ENCODE measurements at places on chromosomes 4 and X.

DNA sequence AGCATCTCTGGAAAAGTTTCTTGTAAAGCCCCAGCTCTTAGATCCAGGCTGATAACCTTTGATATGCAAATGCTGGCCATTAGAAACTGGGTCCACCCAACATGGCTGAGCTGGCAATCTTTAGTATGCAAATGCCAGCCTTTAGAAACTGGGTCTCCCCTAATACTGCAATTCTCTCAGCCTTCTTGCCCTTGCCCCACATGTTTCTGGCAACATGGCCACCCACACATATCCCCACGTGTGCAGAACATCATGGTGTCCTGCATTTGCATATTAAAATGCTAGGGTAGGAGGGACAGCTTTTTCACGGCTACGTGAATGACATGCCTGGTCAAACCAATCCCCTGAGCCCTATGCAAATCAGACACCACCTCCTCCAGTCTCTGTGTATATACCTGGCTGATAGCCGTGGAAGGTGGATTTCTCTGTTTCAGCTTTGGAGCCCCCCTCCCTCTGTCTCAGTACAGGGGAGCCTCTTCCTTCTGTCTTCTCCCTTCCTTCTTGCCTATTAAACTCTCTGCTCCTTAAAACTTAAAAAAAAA is 344.0 kb upstream of the NWD2 start:
- no peak for DNase-seq

DNA sequence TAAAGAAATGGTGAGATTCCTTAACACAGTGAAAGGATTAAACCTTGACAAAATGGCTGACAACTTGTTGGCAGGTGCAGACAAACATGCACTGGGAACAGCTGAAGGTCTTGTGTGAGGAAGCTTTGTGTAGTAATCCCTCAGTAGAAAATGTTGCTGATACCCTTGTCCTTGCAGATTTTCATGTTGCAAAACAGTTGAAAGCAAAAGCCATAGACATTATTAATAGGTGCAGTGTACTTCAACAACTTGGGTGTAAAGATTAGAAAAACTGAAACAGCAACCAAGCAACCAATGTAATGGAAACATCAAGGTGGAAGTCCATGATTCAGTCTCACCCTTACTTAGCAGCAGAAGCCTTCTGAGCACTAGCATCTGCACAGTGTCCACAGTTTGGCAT is 29.8 kb downstream of the UGT2B7 start:
- DNase-seq, result no peak

GRCh38 chrX:13662355-13662791 is 9.4 kb downstream of the TCEANC start:
- no peak for DNase-seq

DNA sequence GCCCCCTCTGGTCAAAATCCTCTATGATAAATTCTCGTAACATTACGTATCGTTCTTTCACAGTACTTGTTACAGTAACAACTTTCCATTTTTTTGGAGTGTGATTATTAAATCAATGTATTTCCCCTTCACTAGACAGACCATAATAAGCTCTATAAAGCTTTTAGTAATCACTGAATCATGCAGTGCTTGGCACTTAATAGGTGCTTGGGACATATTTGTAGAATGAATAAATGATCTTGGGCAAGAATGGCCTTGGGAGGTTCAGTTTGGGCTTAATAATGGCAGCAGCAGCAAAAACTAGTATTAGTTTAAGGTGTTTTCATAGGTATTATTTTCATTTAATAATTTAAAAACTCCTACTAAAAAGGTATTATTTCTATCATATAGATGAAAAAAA is 33.4 kb upstream of the SFRP2 start:
- no peak for DNase-seq

GRCh38 chrX:19846995-19847790 is 40.2 kb downstream of the SH3KBP1 start:
- DNase-seq, result no peak

- no peak for DNase-seq
Observed at GRCh38 chr4:128715616-128716015, 93.9 kb upstream of the JADE1 start.

- no peak for DNase-seq
Observed at GRCh38 chr4:15753786-15754185, 24.3 kb upstream of the CD38 start.

DNA sequence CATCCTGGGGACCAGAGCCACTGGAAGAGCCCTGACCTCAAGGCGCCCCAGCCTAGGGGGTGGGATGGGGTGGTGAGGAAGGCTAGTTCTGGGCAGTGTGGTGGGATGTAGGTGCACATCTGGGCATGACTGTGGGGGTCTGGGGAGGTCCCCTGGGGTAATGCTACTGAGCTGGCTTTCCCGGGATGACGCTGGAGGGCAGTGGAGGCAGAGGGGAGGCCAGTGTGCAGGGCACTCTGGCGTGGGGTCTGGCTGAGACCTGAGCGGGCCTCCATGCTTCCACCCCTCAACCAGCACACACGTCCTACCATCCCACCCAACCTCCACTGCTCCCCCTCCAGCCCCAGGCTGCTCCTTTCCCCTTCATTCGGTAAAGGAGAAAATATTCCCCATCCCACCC is 4.8 kb upstream of the SH3BP2 start:
- DNase-seq, result no peak

All from NCI-H187 (cell line).